ENCODE measurements at places on chromosomes 7 and 10.

DNA sequence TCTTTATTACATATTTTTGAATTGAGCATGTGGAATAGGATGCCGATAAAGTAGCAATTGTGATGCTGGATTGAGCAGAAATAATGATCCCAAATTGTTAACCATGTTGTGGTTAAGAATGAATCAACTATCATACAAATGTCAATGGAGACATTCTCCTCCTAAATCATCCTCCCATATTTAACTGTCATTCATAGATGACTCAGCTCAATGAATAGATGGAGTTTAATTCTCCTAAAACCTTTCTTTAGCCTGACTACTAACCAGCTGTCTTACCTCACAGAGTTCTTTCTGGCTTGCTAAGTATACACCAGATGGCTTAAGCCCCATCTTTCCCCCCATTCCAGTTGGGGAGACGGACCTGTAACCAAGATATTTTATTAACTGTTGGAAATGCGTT is 23.4 kb upstream of the NPS start:
- no peak for DNase-seq

GRCh38 chr10:54854843-54855242 is 53.8 kb upstream of the PCDH15 start:
- DNase-seq, result no peak

- no peak for DNase-seq
Observed at GRCh38 chr7:130936202-130936931, 202.4 kb upstream of the KLF14 start.

DNA sequence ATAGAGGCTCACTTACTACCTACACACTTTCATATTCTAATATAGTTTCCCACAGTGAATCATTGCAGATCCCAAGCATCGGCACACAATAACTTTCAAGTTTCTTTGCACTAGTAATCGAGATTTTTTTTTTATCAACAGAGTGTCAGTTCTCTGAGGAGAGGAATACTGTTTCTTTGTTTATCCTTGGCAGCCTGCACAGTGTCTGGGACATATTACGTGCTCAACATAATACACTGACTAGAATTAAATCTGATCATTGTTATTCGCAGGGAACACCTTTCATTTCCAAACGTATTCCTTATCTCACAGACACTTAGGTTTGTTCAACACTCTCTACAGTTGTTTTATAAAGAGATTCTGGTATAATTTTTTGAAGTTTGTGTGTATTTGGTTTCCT is 95.3 kb downstream of the CACNA2D1 start:
- no peak for DNase-seq

- DNase-seq, result no peak
Observed at GRCh38 chr7:2051707-2052656, 180.8 kb downstream of the MAD1L1 start.

- no peak for DNase-seq
Observed at GRCh38 chr10:132187430-132188138, 836 bp downstream of the DPYSL4 start.

DNA sequence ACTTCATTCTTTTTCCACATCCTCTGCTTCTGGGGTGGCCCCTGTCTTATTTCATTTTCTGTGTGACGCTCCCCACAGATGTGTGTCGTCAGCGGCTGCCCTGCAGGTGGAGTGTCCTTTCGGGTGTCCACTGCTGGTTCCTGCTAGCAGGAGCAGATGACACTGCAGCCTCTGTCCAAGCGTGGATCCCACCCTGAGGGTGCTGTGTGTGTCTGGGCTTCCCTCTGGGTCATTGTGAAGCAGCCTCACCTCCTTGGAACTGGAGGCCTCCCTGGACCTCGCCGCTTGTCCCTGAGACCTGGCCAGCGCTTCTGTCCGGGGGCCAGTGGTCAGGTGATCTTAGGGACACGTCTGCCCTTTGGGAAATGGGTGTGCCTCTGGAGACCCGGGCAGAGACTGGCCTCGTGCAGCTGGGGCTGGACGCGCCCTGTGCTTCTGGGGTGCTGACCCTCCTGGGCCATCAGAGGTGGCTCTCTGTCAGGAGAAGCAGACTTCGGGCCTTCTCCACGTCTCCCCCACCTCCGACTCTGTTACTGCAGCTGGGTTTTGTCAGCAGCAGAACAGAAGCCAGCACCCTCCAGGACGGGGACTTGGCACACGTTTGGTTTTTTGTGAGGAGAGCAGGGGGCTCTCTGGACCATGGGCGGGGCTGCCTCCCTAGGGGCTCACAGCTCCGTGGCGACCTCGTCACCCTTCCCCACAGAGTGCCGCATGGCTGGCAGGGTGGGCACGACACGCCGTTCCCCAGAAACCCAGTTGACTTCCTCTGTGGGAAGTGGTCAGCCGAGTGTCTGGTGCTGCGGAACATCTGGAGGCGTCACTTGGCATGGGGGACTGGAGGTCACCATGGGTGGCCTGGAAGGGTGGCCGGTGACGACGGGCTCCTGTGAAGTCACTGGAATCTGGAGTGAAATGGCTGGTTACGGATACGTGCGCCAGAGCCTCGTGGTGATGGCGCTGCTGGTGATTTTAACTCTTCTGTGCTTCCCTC is 48.4 kb downstream of the INPP5A start:
- DNase-seq, result no peak

DNA sequence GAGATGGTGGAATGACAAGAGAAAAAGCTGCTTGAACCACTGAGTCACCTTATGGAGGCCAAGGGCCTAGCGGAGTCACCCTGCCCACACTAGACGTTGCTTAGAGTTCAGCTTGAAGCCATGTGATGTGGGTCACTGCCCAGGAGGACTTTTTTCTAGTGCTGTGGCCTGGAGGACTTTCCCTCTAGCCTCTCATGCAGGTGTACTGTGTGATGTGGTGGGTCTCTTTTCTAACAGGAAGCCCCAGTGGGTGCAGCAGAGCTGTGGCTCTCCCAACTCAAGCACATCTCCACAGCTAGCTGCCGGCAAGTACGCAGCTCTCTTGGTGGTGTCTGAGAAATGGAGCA is 13.6 kb downstream of the POR start:
- DNase-seq, result no peak

DNA sequence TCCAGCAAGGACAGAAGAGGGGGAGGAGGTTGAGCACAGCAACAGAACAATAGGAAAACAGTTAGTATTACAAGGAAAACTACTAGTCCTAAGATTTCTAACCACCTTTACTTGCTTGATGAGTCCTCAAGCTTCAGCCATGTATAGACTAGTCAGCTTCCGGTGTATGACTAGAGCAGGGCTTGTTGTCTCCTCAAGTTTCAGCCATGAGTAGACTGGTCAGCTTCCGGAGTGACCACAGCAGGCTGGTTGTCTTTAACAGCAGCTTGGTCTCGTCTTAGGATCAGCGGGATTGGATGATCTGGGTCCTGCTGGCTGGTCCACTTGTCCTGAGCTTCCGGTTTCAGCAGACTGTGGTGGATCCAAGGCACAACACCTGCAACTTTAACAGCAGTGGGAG is 10.6 kb upstream of the ZNF239 start:
- DNase-seq, result no peak

DNA sequence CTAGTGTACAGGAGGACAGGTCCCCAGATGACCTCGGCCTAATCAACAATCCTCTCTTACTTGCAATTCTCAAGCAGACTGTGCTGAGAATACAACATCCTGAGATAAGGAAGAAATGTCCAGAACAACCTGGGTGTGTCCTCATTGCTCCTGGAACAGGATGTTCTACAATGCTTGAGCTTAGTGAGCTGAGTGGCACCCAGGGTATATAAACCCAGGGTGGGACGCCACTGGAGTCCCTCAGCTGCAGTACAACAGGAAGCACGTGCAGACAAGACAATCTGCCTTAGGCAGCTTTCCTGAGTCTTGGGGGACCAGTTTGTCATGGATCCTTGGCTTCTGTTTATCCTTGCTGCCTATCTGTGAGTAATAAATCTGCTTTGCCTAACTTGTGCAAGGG is 27.7 kb upstream of the SLC25A13 start:
- DNase-seq, result no peak

GRCh38 chr10:101511938-101512337 is 76.1 kb downstream of the POLL start:
- DNase-seq, result no peak

DNA sequence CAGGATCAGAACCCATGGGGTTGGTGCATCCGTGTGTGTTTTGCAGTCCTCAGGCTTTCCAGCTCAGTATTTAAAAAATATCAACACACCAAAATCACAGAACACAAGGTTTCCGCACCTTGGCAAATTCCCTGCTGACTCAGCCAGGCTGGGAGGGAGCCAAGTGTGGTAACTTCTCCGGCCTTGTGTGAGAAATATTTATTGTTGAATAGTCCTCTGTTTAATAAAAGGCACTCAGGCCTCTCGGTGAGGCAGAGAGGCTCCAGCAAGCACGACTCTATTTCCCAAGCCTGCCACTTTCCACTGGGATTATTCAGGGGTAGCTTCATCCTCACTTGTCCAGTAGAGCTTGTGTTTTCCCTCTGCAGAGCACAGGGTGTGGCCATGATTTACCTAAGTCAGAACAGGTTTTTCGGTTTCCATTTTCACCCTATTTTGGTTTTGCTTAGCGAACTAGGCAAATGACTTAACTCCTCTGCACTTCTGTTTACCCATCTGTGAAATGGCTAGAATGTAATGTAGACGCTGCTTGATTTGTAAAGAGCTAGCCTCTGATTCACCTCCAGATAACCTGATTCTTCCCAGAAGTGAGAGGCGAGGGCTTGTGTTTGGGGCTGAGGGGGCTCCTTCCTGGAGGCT is 13.0 kb upstream of the CHST15 start:
- DNase-seq, result no peak

GRCh38 chr7:43647673-43648472 is 65.0 kb downstream of the STK17A start:
- DNase-seq, result peak; percentile 26

DNA sequence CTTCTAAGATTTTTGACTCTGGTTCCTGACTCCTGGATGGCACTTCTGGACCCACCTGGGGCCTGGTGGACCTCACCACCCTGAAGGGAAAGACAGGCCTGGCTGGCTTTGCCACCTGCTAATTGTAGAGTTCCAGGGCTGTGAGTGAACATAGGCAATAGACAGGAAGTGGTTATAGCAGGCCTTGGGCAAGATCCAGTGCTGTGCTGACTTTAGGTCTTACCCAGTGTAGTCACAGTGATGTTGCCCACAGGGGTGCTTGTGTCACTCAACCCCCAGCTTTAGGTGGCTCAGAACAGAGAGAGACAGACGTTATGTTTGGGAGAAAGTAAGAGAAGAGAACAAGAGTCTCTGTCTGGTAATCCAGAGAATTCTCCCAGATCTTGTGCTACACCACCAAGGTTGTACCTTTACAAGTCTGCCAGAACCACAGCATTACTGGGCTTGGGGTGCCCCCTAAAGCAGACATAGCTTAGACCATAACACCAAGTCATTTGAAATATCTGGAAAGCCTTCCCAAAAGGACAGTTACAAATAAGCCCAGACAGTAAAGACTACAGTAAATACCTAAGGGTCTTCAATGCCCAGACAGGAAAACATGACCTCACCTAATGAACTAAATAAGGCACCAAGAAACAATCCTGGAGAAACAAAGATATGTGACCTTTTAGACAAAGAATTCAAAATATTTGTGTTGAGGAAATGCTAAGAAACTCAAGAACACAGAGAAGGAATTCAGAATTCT is 303.4 kb downstream of the PCLO start:
- DNase-seq, result no peak

GRCh38 chr10:128875030-128875744 is 591.9 kb upstream of the MGMT start:
- DNase-seq, result no peak

- DNase-seq, result no peak
Observed at GRCh38 chr10:35600193-35600592, 4.9 kb upstream of the GJD4 start.

- no peak for DNase-seq
Observed at GRCh38 chr10:126373972-126374371, 14.3 kb downstream of the ADAM12 start.

DNA sequence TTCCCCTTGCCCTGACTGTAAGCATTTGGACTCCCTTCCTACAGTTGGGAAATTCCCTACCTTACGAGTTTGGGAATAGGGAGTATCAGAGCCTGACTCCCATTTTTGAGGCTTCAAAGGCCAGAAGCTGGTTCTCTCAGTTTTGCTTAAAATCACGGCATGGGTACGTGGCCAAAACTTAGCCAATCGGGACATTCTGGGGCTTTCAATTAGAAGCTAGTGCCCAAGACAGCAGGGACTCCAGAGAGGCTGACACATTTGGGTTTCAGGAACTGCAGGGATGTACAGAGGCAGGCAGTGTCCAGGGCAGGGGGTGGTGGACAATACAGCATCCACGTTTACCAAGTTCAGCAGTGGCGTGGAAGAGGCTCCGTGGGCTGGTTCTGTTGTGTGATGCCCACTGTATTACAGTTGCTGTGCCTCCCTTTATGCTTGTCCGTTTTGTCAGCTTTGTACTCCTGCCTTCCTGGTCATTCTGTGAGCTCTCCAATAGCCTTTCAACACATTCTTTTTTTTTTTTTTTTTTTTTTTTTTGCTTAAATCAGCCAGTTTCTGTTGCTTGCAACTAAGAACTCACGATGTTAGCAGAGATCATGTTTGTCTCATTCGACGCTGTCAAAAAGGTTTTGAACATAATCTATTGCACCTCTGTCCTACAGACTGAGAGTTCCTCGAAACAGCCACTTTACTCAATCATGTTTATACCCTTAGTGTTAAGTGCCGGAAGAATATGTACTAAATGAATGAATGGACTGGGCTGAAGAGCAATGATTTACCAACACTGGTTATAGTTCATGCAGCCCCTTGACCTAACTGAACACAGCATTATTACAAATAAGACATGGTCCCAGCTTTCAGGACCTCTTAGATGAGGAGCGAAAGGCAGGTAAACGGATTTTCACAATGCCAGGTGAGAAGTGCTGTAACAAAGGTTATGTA is 1.1 kb downstream of the GGCT start:
- DNase-seq, result no peak

GRCh38 chr7:151330661-151331060 is 11.0 kb upstream of the NUB1 start:
- DNase-seq, result no peak

DNA sequence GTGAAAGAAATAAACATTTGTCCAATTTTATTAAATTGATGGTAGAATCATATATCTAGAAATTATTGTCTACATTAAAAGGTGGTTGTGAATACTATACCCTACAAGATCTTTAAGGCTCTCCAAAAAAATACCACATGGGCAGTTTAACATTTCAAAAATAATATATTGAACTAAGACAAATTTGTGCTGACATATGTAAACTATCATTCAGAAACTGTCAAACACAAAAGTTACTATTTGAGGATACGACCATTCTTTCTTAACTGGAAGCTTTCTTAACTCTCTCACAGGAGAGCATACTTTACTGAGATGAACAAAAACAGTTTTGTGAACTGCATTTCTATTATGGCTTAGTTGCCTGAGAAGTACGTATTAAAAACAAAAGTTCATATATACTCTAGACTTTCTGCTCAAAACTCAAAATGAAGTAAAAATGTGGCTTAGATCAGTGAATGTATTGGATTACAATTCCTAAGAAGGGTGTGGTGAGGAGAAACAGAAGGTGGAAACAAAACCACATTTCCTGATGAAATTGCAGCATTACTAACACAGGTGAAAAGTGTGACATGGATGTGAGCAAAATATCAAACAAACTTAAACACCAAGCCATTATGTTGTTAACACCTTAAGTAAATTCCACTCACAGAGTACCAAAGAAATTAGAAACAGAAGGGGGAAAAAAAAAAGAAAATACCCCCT is 138.5 kb downstream of the SEMA3A start:
- DNase-seq, result no peak

GRCh38 chr10:132129431-132129830 is 57.3 kb upstream of the DPYSL4 start:
- DNase-seq, result no peak
